ENCODE measurements at places on chromosomes 3 and 15. TPM values are rescaled to one million over a fixed set of nuclear protein-coding genes. Genes with fewer than 3 reads are reported as not detected.
A peak's percentile ranks its signal among the peaks of the same experiment; 100 is the strongest.

DNA sequence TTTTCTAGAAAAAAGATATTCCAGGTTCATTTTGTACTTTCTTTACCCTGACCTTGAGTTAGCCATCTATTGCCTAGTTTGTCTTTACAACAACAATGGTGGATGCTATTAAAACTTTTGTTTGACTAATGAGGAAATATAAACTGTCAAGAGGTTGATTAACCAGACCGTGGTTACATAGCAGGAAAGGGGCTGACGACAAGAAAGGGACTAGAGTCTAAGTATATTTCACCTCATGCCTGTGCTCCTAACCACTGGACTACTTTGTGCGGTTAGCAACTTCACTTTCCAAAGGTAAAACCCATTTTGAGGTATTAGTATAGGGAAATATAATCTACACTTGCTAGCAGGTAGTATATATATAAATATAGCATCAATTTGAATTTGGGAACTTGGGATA, 327.1 kb downstream of the SATB1 start:
- no peaks in the 10 kb centered on the region for H3K36me3 ChIP-seq
- no peaks in the 10 kb centered on the region for H3K4me1 ChIP-seq
- no peak for DNase-seq

THPO gene
- not detected for total RNA-seq

- H3K27me3 ChIP-seq, result no peaks in the 10 kb centered on the region
- H3K36me3 ChIP-seq, result no peaks in the 10 kb centered on the region
- DNase-seq, result no peak
- H3K27ac ChIP-seq, result peak overlapping the region; percentile 70
These were observed 1.4 kb upstream of the ZNF710 start for GRCh38 chr15:89999676-90000185.

CPNE9 gene
- total RNA-seq, result not detected

GRCh38 chr15:49038382-49038781, 7.9 kb downstream of the SECISBP2L start:
- peaks cover 2% of the 10 kb centered on the region for H3K4me1 ChIP-seq
- H3K4me3 ChIP-seq, result no peak overlapping the region
- H3K36me3 ChIP-seq, result no peaks in the 10 kb centered on the region
- no peak for DNase-seq

GRCh38 chr3:121918779-121919483, 24.7 kb downstream of the SLC15A2 start:
- H3K4me1 ChIP-seq, result no peaks in the 10 kb centered on the region
- H3K36me3 ChIP-seq, result no peaks in the 10 kb centered on the region
- H3K27me3 ChIP-seq, result no peaks in the 10 kb centered on the region
- no peak overlapping the region for H3K4me3 ChIP-seq

CHST13 gene
- total RNA-seq, result not detected

AQP9 gene
- 0.43 TPM for total RNA-seq

GRCh38 chr3:10206166-10206511, 41.4 kb downstream of the IRAK2 start:
- H3K4me1 ChIP-seq, result peaks cover 35% of the 10 kb centered on the region
- DNase-seq, result no peak
- no peaks in the 10 kb centered on the region for H3K27me3 ChIP-seq
- H3K36me3 ChIP-seq, result peaks cover 11% of the 10 kb centered on the region
- peak overlapping the region; percentile 92 for H3K27ac ChIP-seq

- no peak overlapping the region for H3K4me3 ChIP-seq
- DNase-seq, result no peak
- no peaks in the 10 kb centered on the region for H3K27me3 ChIP-seq
- H3K36me3 ChIP-seq, result no peaks in the 10 kb centered on the region
- no peak overlapping the region for H3K27ac ChIP-seq
- no peaks in the 10 kb centered on the region for H3K4me1 ChIP-seq
These were observed 318.4 kb upstream of the GOLIM4 start for GRCh38 chr3:168414149-168414548.

- H3K4me3 ChIP-seq, result no peak overlapping the region
- no peaks in the 10 kb centered on the region for H3K27me3 ChIP-seq
- no peaks in the 10 kb centered on the region for H3K4me1 ChIP-seq
- no peaks in the 10 kb centered on the region for H3K36me3 ChIP-seq
These were observed 210.5 kb downstream of the ZIC4 start for GRCh38 chr3:147195887-147196286.

- DNase-seq, result no peak
- no peaks in the 10 kb centered on the region for H3K27me3 ChIP-seq
- H3K4me3 ChIP-seq, result no peak overlapping the region
- no peak overlapping the region for H3K27ac ChIP-seq
- no peaks in the 10 kb centered on the region for H3K36me3 ChIP-seq
These were observed 10.9 kb upstream of the BCL2A1 start for GRCh38 chr15:79981831-79982455.
